Hepatic stellate cell (primary cell): ENCODE measurements at places on chromosomes 16 and 17.

DNA sequence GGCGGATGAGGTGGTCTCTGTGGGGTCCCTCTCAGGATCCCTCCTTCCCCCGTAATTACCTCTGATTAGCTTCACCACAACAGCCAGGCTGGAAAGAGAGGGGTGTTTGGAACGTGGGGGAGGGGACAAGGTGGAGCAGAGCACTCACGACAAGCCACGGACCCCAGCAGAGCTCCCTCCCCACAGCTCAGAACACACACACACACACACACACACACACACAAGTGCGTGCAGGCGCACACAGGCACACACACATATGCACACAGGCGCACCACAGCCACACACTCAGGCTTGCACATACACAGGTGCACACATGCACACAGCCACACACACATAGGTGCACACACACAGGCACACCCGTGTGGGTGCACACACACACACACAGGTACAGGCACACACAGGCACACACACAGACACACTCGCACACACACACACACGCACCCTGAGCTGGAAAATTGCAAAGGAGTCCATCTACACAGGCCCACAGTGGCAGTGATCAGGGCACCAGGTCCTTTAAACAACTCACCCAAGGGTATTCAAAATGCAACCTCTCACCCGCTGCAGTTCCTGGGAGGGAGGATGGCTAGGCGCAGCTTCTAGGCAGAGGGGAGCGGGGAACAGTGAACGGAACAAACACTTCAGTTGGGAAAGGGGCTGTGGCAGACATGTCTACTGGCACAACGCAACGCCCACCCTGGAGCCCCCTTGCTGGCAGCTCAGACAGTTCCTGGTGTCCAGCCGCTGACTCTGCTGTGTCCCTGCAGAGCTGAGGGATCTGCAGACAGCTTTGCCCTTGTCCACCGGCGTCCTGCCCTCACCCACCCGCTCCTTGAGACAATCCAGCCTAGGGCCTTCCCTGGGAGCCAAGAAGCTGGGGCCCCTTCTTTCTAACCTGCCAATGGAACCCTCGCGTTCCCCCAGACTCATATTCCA lies 59.9 kb upstream of the DLX4 start:
- no peak for DNase-seq

DNA sequence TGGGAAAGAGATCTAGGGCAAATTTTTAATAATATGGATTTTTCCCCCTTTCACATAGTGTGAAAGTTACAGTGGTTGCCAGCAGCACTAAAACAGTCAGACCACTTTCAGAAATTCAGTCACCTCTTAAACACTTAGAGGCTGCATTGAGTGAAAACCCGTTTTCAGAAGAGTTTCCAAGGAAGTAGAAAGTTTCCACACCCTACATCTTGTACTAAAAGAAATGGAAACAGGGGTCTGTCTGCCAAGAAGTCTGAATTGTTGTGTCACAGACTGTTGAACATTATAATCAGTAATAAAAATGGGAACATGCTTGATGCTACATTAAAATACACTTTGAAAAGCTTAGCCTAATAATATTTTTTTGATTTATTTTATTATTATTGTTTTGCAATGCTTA lies 278.9 kb upstream of the KCNJ16 start:
- no peak for DNase-seq

DNA sequence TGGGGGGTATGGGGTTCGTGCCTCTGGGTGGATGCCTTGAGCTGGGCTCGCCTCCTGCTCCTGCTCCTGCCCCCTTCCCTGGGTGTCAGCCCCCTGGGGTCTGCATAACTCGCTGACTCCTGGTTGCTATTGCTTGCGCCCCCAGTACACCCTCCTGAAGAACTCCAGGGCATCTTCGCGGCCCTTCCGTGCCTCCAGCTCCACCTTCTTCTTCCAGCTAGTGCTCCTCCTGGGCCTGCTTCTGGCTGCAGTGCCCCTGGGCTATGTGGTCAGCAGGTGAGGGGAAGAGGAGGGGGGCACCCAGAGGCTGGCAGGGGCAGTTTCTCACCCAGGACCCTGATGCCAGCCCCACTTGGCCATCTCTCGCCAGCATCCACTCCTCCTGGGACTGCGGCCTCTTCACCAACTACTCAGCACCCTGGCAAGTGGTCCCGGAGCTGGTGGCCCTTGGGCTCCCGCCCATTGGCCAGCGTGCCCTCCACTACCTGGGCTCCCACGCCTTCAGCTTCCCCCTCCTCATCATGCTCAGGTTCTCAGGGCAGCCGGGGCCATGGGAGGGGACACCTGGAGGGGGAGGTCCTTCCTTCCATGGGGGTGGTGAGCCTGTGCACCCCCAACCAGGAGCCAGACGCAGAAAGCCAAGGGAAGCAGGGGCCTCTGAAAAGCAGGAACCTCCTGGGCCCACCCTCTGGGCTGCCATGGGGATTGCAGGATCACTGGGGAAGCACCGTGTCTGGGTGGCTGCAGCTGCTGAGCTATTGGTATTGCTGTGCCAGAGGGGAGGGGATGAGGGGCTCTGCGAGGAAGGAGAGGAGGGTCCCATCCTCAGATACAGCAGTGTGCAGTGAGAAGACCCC lies 7.8 kb upstream of the C17orf99 start:
- DNase-seq = no peak

GRCh38 chr16:85246473-85246872 lies 134.2 kb upstream of the CIBAR2 start:
- no peak for DNase-seq

DNA sequence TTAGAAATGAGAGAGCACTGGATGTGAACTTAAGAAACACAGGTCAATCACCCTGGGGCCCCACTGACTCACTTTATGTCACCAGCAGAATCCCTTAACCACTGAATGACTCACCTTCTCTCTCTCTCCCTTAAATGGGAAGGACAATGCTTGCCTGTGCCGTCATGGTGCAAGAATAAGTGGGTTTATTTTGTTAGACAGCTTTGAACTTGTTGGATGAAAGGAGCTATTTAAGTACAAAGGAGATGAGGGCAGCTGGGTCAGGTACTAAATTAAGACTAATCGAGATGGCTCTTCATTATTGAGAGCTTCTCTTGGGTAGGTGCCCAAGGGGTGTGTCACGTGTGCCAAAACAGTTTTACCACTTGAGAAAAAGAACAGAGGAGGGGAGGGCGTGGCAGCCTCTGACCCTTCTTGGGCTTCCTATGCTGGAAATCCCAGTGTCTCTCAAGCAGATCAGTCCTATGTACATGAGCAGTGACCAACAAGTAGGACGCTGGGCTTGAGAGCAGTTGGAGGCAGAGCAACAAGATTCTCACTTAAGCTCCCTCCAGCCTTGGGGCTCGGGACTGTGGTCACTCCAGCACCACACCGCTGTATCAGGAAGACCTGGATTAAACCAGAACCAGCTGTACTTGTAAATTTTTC lies 6.7 kb upstream of the KRT31 start:
- peak; percentile 87 for DNase-seq

GRCh38 chr16:11356573-11357331 lies 11.5 kb downstream of the RMI2 start:
- DNase-seq = peak; percentile 70

DNA sequence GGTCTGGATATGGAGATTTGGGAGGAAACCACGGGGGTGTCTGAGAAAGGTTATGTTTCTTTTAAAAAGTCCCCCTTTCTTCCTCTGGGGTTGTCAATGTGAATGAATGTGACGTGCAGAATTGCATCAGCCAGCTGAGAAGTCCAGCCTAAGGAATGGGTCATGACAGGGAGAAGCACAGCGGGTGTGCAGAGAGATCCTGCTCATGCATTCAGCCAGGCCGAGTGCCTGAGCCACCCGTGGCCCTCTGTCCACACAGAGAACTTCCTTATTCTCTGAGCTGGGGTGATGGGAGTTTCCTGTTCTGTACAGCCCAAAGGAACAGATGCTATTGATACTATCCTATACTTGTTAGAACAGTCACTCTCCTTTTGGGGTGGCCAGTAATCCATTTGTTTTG lies 117.9 kb downstream of the CPPED1 start:
- no peak for DNase-seq

- DNase-seq = no peak
Measured at GRCh38 chr17:76558198-76559095, 18.6 kb downstream of the PRCD start.

DNA sequence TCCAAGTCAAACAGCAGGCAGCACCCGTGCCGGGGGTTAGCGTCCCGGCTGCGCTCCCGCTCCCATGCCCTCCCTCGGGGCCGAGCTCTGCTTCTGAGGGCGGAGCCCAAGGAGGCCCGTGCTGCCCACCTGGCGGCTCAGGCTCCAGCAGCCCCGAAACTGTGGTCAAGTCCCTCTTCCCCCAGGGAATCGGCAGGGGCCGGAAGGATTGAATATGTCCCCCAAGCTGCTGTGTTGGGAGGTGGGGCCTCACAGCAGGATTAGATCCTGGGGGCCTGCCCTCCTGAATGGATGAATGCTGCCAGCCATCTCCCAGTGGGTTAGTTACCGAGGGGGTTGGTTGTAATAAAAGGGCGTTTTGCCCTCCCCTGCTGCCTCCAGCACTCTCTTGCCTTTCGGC lies 33.9 kb downstream of the MAP2K3 start:
- DNase-seq = no peak

DNA sequence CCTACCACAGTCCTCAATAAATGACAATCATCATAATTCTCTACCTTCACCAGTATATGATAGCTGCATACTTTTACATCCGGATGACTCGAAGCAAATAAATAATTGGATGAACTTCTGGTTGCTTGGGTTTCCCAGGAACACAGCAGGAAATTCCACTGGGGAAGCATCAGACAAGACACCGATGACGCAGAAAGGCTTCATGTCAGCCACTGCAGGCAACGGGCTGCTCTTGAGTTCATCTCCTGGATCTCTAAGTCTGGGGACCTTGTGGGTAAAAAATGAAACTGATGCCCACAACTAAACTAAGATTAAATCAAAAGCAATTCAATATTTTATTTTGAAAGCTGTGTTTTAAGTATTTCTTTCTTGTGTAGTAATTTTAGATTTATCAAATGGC lies 472.1 kb upstream of the C16orf82 start:
- DNase-seq = no peak

DNA sequence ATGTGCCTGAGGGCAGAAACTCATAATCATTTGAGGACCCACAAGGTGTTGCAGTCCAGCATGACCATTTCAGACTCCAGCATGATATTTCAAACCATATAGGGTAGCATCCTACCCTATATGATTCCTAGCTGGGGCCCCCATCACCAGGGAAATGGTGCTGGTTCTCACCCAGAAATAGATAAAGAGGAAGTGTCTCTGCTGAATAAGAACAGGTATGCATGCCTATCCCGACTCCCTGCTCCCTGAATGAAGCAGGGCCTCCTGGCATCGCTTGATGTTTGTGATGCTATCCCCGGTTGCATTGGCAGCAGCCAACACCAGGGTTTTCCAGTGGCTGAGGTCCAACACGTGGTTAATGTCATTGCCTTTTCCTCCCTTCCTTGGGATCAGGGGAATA lies 17.1 kb upstream of the HEATR6 start:
- DNase-seq = no peak

DNA sequence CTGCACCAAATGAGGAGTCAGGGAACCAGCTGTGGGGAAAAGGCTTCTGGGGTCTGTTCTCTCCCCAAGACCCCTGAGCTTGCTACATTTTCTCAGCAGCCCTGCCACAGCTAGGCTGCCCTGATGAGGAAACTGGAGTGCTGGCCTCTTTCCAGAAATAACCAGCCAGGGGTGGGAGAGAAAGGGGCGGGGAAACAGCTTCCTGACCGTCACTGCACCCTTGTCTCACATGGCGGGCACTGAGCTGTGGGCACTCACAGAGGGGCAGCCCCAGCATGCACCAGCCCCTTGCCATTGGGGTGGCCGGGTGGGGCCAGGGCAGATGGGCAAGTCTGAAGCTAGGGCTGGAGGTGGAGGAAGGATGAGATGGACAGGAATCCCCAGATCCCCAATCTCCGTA lies 2.9 kb downstream of the SRL start:
- no peak for DNase-seq

DNA sequence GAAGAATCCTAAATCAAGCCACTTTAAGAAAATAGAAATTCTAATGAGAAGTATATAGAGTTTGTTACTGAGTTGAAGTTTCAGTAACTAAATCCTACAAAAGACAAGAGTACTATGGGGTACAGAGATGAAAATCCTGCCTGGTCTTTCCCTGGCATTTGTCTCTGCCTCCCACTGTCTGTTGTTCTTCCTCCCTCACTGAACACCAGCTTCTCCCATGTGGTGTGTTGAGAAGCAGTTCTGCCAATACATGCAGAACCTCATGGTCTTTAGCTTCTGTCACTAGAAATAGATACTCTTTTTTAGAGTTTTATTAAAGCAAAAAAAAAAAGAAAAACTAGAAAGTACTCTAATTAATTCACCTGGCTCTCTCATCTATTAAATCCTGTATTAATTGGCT lies 664.4 kb downstream of the CDH8 start:
- no peak for DNase-seq

DNA sequence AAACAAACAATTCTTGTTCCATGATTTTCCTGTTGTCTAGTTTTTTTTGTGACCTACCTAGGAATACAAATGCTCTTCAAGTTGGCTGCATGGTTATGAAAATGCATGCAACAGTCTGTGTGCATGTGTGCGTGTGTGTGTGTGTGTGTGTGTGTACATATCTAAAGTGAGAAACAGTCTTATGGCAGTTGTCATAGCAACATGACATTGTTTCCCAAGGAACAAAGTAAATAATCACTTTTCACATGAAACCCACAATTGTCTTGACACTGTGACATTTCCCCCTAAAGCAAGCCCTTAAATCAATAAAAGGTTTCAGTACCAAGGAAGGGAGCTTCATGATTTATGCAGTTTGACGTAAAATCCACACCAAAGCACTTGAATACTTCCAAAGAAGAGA lies 758.4 kb downstream of the CDH8 start:
- DNase-seq = no peak

DNA sequence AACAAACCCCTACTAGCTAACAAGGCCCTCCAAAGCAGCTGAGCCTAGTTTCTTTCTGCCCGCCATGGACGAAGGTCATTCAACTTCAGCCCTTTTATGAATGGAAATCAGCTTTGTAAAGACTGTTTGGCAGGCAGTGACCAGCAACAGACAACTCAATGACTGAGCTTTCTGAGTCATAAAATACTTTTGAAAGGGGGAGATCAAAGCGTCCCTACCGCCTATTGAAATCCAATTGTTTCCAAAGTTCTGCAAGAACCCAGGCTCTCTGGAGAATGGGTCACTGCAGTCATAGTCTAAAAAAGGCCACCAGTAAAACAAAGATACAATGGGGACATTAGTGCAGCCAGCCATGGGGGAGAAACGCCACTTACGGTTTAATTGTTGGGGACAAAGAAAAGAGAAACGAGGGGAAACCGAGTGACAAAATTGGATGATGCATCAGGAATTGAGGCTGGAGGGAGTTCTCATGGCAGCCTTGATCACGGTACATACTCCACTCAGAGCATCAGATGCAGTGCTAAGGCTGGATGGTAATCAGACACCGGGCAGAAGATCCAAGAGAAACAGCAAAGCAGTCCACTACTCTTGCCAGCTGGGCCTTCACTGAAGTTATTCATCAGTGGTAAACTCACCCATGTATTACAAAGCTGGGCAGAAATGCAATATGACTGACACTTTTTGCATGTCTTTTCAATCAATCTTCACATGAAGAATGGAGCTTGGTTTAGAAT lies 9.8 kb downstream of the ADAMTS18 start:
- DNase-seq = no peak
